ENCODE measurements at places on chromosomes 12 and 14. TPM values are rescaled to one million over a fixed set of nuclear protein-coding genes. Genes with fewer than 3 reads are reported as not detected.

The C12orf56 gene
- not detected for total RNA-seq

The ABCD2 gene
- 0.26 TPM for total RNA-seq

The TAS2R20 gene
- 0.68 TPM for total RNA-seq

The TULP3 gene
- total RNA-seq, result 35.0 TPM

The OR6C75 gene
- total RNA-seq, result not detected

The GPRC5D gene
- total RNA-seq, result not detected
